Stimulated activated CD8-positive, alpha-beta memory T cell treated with anti-CD3 and anti-CD28 coated beads, Interleukin-4, amount 100 ng/mL, for 4 hours (primary cell): ENCODE measurements at places on chromosomes 4 and X.

DNA sequence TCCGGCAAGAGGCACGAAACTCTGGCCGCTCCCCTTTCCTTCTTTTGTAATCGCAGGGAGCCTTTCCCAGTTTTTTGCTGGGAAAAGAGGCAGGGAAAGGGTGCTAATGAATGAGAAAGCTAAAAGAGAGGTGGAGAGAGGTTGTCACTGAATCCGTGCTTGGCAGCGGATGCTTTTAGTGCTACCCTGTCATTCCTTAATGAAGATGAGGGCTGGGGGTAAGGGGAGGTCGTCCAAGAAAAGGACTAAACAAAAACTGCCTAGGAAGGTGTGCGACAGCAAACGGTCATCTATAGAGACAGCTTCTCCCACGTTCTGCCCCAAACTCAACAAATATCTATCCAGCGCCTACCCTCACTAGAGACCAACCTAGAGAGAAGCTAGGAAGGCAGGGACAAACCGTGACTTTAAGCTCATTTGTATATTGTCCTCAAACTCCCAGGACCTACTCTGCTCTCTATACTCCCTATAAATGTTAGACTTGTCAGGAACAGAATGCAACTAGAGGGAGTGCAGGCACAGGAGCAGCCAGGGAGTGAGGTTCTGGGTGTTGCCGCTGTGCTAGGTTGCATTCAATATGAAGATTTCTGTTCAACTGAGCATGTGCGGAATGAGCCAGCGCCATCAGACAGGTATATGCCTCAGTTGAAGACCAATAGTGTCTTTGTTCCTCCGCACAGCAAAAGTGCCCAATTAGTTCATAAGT lies 777 bp upstream of the CASK start:
- DNase-seq, result no peak

- no peak for DNase-seq
Observed at GRCh38 chr4:98873059-98873458, 55.9 kb downstream of the EIF4E start.

GRCh38 chr4:142236268-142236667 lies 599.9 kb downstream of the IL15 start:
- no peak for DNase-seq

- DNase-seq, result no peak
Observed at GRCh38 chr4:156568484-156568883, 403.1 kb downstream of the PDGFC start.

DNA sequence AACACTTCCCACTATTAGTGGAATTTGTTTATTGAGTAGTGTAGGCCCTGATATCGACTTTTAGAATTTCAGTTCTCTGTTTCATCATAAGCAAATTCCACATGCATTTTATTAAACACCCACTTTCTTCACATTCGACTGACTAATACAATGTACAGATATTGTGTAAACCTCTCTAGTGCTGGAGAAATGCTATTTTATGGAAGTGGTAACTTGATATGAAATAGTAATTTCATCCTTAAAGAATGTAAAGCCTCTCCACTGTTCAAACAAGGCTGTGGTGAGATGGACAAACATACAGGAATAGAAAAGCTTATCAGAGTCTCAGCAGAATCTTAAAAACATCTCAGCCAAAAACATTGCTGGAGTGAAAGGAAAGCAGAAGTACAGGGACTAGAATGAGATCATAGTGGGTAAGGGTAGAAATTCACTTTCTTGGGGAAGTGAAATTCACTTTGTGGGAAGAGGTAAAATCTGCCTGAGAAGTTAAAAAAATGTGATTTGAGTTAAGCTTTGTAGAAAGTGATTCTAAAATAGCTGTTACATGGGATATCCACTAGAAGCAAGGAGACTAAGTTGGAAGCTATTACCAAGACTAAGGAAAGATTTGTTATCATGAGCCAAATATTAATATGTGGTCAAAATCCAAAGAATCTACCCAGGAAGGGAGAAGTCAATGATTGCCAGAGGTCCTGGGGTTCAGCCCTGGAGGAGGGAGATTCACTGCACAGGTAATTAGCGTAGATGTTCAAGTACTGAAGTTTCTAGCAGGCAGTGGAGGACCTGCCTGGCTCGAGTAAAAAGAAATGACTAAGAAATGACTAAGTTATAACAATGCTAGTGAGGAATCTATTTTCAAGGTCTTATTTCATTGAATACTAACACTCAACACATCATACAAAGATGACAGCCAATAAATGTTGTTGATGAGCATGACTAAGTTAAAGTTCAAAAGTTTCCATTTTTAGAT lies 398.3 kb upstream of the FAM47C start:
- no peak for DNase-seq
